NCI-H774 (cell line): ENCODE measurements at places on chromosomes 4 and X.

- DNase-seq = no peak
Measured at GRCh38 chr4:24103434-24104157, 213.7 kb upstream of the PPARGC1A start.

DNA sequence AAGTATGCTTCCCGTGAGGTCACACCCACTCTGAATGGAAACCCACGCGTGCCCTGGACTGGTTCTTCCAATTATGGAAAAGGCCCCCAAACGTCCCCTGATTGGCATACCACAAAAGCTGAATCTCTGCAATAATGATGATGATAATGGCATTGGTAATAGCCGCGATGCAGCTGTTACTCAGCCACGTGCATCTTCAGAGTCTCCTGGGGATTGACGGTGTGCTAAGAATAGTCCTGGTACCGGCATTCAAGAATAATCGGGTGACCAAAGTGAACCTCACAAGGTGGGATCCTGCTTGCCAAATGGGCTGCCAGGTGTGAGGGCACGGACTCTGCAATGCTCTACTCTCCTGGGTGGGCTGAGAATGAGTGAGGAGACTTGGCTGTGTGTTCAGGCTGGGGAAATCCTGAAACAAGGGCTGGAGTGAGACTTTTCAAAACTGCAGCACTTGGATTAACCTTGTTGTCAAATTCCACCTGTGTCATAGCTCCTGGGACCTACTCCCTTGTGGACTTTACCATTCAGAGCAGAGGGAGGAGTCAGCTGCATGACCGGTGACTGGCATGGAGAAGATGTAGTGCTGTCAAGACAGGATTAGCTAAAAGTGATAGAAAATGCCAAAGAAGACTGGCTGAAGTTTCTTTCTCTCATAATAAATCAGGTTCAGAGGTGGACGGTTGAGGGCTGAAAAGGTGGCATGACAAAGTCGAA lies 615.4 kb downstream of the MID1IP1 start:
- DNase-seq = no peak

DNA sequence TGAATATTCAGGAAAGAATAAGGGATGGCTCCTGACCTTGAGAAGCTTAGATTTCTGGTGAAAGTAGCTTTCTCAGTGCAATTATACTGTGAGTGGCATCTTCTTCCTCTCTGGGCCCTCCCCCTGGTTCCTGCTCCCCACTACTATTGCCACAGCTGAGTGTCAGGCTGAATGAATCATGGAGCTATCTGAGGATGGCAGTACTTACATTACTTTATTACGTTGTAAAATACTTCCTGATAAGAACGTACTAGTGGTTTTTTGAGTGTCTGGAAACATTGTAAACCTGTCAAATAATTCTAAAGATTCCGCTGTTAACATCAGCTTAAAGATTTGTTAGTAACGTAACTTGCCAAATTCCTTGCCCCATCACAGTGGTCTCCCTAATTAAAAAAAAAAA lies 36.2 kb downstream of the ARHGAP10 start:
- DNase-seq = no peak

DNA sequence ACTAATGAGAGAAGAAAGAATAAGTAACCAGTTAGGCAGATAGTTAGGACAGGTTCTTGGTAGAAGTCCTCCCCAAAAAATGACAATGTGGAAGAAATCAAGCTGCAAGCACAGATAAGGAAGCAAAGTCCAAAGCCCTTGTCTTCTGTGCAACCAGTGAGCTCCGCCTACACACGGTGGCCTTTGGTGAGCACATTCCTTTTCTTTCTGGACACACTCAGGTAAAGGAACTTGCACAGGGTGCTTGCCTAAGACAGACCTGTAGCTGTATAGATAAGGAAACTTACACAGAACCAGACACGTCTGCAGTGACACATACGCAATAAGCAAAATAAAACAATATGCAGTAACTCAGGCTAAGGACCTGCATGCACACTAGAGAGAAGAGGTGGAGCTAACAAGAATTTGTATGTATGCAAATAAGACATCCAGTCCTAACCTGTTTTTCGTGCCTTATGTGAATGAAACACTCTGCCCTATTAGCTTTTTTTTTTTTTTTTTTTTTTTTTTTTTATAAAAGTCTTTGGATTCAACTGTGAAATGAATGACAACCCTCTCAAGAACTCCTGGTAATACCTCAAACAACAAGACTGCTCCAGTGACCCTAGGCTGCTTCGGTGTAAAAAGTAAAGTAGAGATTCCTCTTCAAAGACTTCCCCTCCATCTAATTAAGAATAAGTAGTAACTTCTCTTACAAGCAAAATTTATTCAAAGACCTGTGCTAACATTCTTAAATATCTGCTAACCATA lies 48.8 kb downstream of the UGT2B10 start:
- DNase-seq = no peak

DNA sequence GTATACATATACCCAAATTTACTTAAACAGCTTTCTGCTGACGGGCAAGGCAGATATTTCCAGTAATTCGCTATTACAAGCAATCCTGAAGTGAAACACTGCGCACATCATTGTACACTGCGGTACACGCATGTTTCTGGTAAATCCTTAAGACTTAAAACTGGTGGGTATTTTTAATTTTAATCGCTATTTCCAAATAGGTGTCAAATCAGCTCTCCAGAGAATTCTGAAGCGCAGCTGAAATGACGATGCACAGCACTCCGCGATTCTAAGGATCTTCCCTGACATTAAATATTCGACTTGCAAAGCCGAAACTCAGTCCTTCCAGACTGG lies 361 bp downstream of the TMEM128 start:
- no peak for DNase-seq

DNA sequence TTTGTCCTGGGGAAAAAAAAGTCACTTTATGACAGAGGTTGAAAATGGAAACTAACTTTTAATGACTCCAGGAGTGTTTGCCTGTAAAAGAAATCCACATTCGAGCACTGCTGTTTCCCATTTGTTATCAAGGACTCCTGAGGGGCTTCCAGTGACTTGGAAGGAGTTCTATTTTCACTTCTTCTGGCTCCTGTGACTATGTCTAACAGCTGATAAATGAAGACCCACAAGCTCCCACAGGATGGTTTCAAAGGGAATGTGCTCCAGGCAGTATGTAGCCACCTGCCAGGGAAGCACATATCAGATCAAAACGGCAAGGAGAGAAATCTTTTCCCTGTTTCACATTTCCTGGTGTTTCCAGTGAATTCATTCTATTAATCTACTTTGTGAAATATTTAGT lies 159.8 kb upstream of the FAM241A start:
- no peak for DNase-seq

GRCh38 chr4:7852568-7853185 lies 87.0 kb downstream of the AFAP1 start:
- DNase-seq = no peak
